ENCODE measurements at places on chromosomes 5 and 9.

DNA sequence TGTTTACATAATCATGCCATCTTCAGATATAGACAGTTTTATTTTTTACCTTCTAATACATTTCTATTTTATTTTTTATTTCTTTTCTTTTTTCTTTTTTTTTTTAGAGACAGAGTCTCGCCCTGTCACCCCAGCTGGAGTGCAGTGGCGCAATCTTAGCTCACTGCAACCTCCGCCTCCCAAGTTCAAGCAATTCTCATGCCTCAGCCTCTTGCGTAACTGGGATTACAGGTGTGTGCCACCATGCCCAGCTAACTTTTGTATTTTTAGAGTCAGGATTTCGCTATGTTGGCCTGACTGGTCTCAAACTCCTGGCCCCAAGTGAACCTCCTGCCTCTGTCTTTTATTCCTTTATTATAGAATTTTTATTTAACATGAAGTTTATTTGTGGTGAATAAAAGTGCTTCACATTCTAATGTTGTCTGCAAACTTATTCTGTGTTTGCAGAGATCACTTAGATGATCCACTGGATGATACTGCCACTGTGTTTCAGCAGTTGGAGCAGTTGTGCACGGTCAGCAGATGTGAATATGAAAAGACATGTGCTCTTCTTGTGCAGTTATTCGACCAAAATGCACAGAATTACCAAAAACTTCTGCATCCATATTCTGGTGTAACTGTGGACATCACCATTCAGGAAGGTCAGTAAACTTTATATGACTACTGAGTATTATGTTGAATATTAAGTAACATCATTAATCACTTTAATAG is 62.2 kb downstream of the RANBP17 start:
- no peak for DNase-seq

- DNase-seq = peak; percentile 52
Observed at GRCh38 chr9:99387431-99387830, 165.3 kb downstream of the SEC61B start.

DNA sequence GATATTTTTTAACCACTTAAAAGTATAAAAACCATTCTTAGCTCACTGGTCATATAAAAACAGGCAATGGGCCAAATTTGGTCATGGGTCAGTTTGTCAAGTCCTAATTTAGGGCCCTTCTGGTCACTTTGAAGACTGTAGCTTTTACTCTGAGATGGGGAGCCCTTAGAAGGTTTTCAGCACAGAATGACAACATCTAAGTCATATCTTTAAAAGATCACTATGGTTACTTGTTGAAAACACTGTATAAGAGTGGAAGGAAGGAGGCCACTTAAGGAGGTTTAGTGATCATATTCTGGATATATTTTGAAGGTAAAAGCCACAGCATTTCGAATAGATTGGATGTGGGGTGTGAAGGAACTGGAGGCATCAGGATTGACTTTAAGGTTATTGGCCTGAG is 76.7 kb downstream of the STRBP start:
- no peak for DNase-seq

DNA sequence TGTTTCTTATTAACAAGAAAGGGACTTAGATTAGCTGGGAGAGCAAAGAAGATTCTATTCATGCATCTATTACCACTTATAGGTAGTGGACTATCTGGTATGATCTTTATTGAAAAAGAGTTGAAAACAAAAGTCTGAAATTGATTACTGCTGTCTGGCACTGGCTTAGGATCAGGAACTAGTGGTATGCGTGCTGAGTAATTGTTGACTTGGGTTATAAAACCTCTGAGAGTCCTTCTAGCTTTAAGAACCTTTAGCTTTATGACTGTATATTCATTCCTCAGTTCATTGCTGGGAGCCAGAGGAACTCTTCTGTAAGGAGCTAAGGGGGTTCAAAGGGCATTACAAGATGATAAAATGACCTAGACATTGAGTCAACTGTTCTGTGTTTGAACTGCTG is 7.6 kb downstream of the SLC1A1 start:
- DNase-seq = peak; percentile 49

DNA sequence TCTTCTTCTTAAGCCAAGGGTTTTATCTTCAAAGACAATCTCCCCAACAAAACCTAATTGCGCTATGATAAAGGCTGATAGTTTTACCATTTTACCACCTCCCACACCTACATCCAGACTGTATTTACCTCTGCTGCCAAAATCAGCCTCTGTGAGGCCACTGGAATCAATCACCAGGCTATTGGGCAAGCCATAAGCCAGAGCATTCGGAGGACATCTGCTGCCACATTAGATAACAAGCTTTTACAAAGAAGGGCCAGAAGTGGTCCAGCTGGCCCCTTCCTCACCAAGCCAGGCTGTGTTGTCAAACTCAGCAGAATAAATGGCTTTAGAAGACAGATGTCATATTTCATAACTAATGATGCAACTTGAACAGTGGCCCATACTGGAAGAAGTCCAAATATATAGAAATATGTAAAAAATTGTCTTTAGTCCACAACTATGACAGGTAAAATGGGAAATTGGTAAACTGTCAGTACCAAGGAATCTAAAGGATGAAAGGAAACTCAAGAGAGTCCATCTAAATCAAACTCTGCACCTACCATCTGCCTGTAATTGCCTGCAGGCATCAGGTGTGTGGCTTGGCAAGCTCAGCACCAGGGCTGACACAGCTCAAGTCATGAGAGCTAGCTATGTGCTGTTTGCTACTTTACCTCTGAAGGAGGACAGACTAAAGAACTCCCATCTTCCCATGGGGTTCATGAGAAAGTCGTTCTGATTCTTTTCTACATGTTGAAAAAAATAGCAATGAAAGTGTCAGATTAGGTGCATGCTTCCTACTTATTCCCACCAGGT is 16.1 kb downstream of the SLC45A2 start:
- no peak for DNase-seq

GRCh38 chr5:102857076-102857818 is 102.1 kb downstream of the PAM start:
- peak; percentile 12 for DNase-seq

DNA sequence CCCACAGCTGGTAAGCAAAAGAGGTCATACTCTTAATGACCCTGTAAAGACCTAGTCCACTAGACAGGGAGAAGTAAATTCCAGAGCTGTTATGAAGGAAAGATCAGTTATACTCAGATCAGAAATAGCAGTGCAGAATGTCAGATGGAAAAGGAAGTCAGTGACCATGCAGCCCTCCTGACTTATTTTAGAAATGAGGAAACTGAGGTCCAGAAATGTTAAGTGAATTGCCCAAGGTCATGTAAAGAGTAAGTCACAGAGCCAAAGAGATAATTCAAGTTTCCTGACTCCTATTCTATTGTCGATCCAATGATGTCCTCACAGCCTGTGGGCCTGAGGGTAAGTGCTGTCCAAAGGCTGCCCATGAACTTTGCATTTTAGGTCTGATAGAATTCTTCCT is 214.9 kb upstream of the IL12B start:
- no peak for DNase-seq
